NCI-H526 treated with DMSO at 0.1 percent for 48 hours (cell line): ENCODE measurements at places on chromosomes 11 and 22.

GRCh38 chr11:9755561-9756185, 91.8 kb downstream of the SWAP70 start:
- DNase-seq, result no peak

DNA sequence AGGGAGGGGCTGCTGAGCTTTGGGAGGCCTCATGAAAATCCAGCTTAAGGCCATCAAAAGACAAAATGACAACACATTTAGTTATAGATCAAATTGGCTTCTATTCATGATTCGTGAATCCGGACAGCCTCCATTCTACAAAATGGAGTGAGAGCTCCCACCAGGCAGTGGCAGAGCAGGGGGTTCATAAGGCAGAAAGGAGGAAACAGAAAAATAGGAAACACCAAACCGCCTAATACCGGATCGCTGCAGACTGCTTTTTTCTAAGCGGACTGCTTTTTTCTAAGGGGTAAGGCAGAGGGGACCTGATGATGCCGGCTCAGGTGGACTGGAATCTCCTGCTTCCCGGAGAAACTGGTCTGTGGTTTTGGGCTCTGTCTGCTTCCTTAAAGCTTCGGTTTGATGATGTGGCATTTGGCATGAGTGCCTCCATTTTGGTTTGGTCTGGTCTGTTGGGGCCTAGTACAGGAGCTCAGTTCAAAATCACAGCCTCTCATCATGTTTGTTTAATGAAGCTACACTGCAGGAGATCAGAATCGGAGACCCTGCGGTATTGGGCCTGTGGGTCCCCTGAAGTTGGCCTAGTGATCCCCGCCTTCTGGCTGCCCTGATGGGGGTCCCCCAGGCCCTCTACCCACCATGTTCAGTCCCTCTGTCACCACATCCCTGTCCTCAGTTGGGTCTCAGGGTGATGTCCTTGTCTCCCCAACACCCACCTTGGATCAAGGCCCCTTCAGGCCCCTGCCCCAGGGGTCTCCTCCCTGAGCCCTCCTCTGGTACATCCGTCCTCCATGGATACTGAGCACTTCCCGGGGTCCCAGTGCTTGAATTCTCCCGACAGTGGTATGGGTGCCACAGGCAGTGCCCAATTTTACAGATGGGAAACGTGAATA, 1.2 kb downstream of the ALDH3B1 start:
- DNase-seq, result no peak

GRCh38 chr11:129625930-129626329, 189.7 kb upstream of the TMEM45B start:
- peak; percentile 38 for DNase-seq

- DNase-seq, result no peak
Observed at GRCh38 chr22:44914026-44914721, 95.6 kb downstream of the PHF21B start.

GRCh38 chr11:120039039-120039438, 98.9 kb downstream of the TRIM29 start:
- DNase-seq, result no peak

- no peak for DNase-seq
Observed at GRCh38 chr11:69471729-69472540, 9.5 kb upstream of the LINC01488 start.

- no peak for DNase-seq
Observed at GRCh38 chr22:40250608-40251007, 72.9 kb downstream of the TNRC6B start.

- no peak for DNase-seq
Observed at GRCh38 chr11:74072286-74072685, 63.4 kb upstream of the UCP3 start.

DNA sequence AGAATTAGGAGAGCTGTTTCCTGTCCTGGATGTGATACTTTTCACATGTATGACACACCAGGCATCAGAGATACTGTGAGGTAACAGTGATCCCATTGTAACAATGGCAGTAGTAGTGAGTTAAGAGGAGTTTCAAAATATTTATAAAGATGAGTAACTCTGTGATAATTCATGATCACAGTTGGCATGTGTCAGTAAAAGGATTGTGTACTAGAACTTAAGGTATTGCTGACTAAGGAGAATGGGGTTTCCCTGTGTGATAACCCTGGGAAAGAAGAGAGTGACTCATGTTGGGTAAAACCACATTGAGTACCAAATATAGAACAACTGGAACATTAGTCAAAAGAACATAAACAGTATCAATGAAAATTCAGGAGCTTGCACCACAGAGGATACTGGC, 22.9 kb upstream of the SLC5A1 start:
- DNase-seq, result no peak

DNA sequence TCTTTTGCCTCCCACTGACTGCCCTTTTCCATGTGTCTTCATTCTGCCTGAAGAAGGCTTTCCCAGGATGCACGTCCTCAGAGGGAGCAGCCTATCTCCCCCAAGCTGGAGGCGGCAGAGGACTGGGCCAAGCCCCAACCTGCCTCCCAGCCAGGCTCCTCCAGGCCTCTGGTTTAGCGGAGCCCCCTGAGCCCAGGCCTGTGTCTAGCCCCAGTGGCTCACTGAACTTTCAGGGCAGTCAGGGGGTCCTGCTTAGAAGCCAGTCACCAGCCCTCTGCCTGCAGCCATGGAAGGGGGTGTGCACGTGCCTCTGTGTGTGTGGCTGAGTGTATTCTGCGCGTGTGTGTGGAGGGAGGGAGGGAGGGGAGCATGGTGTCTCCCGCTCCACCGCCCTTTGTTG, 10.4 kb upstream of the GRK2 start:
- DNase-seq, result no peak

- DNase-seq, result peak; percentile 91
Observed at GRCh38 chr11:110711776-110712658, at the start of gene ARHGAP20. Gene ARHGAP20, minus strand, starts transcription at chr11:110712437. Its CDS starts 206 bp downstream, at chr11:110712231.

- no peak for DNase-seq
Observed at GRCh38 chr11:75141166-75141565, 9.7 kb upstream of the SLCO2B1 start.

DNA sequence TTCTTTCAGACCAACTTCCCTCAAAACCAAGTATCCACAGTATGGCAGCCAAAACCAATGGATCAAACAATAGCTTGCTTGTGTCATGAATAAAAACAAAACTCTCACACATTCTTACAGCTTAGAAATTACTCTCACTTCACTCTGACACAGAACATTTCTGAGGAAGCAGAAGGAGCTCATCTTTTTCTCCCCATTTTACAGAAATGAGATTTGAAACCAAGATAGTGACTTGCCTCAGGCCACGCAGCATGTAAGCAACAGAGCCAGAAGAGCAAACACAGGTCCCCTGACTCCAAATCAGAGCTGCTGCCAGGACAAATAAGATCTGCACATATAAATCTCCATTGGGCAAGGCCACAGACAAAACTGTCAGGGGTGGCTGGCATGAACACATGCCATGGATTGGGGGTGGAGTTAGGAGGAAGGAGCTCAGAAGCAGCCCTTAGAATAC, 64.8 kb downstream of the RAB30 start:
- no peak for DNase-seq

DNA sequence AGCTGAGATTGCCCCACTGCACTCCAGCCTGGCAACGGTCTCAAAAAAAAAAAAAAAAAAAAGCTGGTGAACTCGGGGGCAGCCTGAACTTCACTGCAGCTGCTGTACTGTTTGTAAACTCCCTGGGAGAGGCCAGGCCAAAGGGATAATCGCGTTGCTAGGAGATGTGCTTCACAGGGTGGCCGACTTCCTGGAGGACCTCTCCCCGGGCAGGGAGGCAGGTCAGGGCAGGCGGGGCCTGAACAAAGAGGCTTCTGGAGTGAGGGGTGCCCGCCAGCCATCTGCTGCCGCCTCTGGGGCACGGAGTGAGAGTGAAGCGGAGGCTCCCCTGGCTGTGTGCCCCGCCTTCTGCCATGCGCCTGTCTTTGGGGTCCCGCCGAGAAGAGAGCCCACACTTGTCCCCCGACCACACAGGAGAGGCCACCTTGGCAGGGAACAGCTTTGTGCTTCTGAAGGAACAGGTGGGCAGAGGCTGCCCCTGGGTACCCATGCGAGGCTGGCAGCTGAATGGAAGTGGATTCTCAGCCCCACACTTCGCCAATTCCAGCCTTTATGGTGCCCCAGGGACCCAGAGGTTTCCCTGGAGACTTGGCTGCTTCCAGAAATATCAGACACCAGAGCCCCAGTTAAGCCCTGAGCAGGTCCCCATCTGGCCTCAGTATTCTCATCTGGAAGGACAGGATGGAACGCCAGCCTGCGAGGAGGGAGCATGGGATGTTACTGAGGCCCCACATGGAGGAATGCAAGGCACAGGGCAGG, 29.6 kb downstream of the TMEM184B start:
- peak; percentile 62 for DNase-seq

DNA sequence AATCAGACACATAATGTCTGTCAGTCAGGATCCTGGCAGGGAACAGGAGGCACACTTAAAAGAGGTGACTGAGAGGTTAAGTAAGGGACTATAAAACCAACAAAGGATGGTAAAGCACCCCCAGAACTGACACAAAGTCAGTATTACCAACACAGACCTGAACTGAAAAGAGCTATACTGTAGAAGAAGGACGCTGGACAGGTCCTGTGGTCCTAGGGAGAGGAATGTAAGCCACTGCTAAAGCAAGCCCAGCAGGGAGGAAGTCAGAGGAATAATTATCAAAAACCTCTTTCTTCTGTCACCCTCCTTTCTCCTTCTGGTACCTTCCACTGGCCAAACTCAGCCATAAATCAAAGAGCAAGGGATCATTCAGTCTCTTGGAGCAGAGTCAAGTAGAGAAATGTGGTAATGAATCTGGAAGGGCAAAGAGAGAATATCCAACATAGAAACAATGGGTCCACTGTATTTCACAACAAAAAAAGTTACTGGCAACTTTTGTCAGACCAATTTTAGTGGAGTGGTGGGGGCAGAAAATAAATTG, 33.4 kb upstream of the ANGPTL5 start:
- no peak for DNase-seq

DNA sequence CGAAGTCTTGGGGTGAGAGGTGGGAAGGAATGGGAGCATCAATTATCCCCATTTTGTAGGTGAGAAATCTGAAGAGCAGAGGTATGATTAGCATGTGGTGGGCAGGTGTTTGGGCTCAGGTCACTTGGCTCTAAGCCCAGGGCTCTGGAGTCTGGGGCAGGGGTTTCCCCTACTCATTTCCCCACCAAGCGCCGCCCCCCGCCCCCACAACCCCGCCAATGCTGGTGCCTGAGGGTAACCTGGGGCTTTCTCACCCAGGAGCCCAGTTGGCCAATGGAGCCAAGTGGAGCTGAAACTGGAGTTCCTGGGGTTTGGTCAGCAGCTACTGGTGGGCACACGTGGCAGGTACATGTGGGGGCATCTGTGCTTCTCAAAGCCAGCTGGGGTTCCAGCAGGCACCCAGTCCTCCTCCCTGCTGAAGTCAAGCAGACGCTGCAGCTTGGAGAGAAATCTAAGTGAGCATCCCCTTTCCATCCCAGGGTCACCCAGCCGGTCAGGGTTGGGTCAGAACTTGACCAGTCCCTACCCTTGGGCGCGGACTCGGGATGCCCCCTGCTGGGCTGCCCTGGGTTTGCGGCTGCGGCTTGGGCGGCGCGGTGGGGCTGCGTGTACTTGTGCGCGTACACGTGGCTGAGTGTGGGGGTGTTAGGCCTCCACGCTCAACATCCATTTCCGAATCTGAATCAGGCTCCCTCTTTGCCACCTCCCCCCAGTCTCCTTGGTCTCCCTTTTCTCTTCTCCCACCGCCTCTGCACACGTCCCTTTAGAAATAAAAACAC, 1.7 kb upstream of the CHRM1 start:
- DNase-seq, result no peak
